ENCODE measurements at places on chromosomes 5 and 9. TPM values are rescaled to one million over a fixed set of nuclear protein-coding genes. Genes with fewer than 3 reads are reported as not detected.

GRCh38 chr9:85334228-85334627 lies 407.5 kb downstream of the AGTPBP1 start:
- H3K36me3 ChIP-seq, result no peaks in the 10 kb centered on the region
- no peaks in the 10 kb centered on the region for H3K27me3 ChIP-seq
- H3K4me1 ChIP-seq, result no peaks in the 10 kb centered on the region
- no peak overlapping the region for H3K27ac ChIP-seq
- no peak overlapping the region for H3K4me3 ChIP-seq

- H3K27me3 ChIP-seq, result no peaks in the 10 kb centered on the region
- H3K4me3 ChIP-seq, result no peak overlapping the region
- H3K36me3 ChIP-seq, result no peaks in the 10 kb centered on the region
- H3K27ac ChIP-seq, result no peak overlapping the region
- DNase-seq, result no peak
These were observed 605.0 kb downstream of the MTRR start for GRCh38 chr5:8473827-8474568.

GRCh38 chr5:86999951-87000350 lies 267.7 kb upstream of the RASA1 start:
- H3K27ac ChIP-seq, result no peak overlapping the region
- DNase-seq, result no peak
- no peaks in the 10 kb centered on the region for H3K27me3 ChIP-seq
- H3K4me3 ChIP-seq, result no peak overlapping the region

- no peaks in the 10 kb centered on the region for H3K27me3 ChIP-seq
- H3K36me3 ChIP-seq, result no peaks in the 10 kb centered on the region
- H3K4me1 ChIP-seq, result peaks cover 21% of the 10 kb centered on the region
- H3K27ac ChIP-seq, result no peak overlapping the region
These were observed 2.5 kb downstream of the PHF2 start for GRCh38 chr9:93578844-93579243.

- no peak overlapping the region for H3K4me3 ChIP-seq
- no peak for DNase-seq
- no peak overlapping the region for H3K27ac ChIP-seq
- H3K36me3 ChIP-seq, result no peaks in the 10 kb centered on the region
- H3K4me1 ChIP-seq, result no peaks in the 10 kb centered on the region
These were observed 1446.4 kb upstream of the WWC1 start for GRCh38 chr5:166845044-166845443.

- H3K27me3 ChIP-seq, result no peaks in the 10 kb centered on the region
- H3K4me3 ChIP-seq, result no peak overlapping the region
- H3K27ac ChIP-seq, result no peak overlapping the region
- H3K4me1 ChIP-seq, result no peaks in the 10 kb centered on the region
- no peaks in the 10 kb centered on the region for H3K36me3 ChIP-seq
- no peak for DNase-seq
These were observed 211.4 kb downstream of the CWC27 start for GRCh38 chr5:64980176-64980575.

- H3K27ac ChIP-seq, result no peak overlapping the region
- no peaks in the 10 kb centered on the region for H3K36me3 ChIP-seq
- DNase-seq, result no peak
These were observed 506.7 kb upstream of the CDH18 start for GRCh38 chr5:20494706-20495105.

DNA sequence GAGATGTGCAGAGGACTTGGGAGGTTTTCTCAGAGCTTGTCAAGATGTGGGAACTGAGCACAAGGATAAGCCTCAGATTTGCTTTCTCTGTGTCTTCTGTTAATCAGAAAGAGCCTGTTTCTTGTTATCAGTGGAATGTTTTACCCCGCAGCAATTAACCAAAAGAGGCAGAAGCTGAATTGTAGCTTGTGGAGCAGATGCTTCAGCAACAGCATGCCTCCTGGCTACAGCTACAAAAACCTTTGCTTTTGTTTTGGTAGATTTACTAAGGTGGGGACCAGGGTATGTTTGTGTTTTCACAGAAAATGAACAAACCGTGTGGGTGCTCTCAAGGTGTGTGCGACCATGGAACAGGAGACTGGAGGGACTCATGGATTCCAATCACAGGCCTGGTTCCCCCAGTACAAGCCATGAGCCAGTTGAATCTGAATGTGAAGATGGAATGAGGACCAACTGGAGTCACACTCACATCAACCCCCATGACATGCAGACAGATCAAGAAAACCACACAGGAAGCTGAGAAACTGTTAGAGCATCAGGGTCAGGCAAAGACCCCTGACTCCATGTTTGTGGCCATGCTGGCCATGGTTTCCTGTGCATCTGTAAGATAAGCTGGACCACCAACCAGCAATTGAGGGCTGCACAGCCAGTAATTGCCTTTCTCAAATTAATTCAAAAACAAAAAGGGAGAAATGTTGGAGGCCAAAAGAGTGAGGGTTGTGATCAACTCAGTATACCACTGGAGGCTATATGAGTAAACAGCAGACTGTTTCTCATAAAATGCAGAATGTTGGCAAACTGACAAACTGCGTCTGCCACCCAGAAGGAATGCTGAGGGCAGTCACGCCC lies 6.9 kb downstream of the UGT3A2 start:
- H3K4me1 ChIP-seq, result peaks cover 20% of the 10 kb centered on the region
- no peak overlapping the region for H3K4me3 ChIP-seq
- peak overlapping the region; percentile 89 for H3K27ac ChIP-seq
- no peaks in the 10 kb centered on the region for H3K36me3 ChIP-seq
- DNase-seq, result peak; percentile 69

DNA sequence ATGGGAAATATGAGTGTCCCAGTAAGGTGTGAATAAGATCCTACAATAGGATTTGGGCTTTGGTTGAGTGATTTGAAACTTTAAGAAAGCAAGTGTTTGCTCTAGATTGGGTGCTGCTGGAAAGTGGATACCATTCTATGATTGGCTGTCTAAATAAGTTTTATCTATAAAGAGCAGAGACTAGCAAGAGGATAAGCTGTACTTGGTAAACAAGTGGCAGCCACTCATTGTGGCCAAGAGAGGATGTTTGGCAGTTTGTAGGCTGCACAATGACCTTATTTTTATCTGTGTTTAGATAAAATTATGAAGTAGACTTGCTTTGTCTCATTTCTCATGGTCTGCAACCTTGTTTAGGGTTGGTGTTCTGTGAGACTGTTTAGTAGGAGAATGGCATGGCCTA lies 341.6 kb upstream of the PIK3R1 start:
- no peak for DNase-seq
- H3K36me3 ChIP-seq, result no peaks in the 10 kb centered on the region
- H3K4me3 ChIP-seq, result no peak overlapping the region
- H3K27ac ChIP-seq, result no peak overlapping the region
- H3K4me1 ChIP-seq, result no peaks in the 10 kb centered on the region

TNC gene
- total RNA-seq, result 37.6 TPM

LHX2 gene
- total RNA-seq, result 0.18 TPM

RAD23B gene
- total RNA-seq, result 81.2 TPM

ZNF366 gene
- total RNA-seq, result not detected

GRM6 gene
- total RNA-seq, result not detected

NPM1 gene
- 2,195 TPM for total RNA-seq

TLX3 gene
- not detected for total RNA-seq

IL3 gene
- total RNA-seq, result not detected

UNC5A gene
- total RNA-seq, result not detected

Measured in SJSA1 (cell line).